H9 (cell line): ENCODE measurements at places on chromosomes 1 and 21.

DNA sequence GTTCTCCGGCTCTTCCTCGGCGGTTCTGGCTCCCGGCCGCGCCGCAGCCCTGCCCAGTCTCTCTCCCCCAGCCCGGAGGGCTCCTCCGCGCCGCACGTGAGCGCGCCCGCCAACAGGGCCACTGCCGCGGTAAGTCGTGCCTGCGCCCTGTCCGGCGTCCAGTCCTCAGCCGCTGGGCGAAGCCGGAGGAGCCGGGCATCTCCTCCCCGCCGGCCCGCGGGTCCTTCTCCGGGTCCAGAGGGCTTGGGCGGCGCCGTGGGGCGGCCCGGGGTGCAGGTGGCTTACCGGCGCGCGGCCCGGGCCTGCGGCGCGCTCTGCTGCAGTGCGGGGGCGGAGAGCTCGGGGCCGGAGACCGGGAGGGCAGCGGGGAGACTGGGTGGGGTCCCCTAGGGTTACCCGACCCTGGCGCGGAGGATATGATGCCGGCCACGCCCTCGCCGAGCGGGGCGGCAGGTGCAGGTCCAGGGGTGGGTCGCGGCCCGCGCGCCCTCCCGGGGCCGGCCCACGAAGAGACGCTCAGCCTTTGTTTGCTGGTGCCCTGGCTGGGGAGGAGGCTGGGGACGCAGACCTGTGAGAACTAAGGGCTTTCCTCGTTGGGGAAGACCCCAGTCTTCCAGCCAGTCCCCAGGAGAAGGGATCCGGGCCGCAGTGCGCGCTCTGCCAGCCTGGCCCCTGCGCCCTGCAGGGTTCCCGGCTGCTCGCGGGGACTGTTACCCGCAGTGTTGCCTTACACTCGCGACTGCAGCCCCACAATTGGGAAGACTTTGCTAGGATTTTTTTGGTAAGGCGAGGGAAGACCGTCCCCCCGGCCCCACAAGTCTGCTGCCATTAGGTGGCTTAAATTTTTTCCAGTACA is at the start of gene DOP1B:
DOP1B (plus strand) TSS at position 10 of the 856 bp plus-strand sequence. CDS start 7,910 bp downstream, outside the sequence.
- no peaks in the 10 kb centered on the region for H3K4me1 ChIP-seq
- peak within 1 kb of the TSS; percentile 71 for H3K4me3 ChIP-seq
- no peak for DNase-seq
- H3K36me3 ChIP-seq, result no peaks in the 10 kb centered on the region

DNA sequence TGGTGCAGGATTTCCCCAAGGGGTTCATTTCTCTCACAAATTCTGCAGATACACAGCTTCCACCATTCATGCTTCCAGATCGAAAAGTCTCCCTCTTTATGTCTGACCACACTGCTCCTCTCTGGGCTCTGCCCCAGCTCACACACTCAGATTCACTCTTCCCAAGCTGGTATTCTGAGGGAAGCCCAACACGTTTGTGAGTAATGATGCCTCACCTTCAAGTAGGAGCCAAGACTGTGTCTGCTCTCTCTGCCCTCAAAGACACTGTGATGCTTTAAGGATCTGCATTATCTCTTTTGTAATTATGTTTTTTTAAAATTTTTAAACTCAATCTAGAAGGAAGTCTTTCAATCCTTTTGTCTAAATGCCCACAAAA is 19.8 kb downstream of the PRAMEF11 start:
- H3K36me3 ChIP-seq, result peaks cover 35% of the 10 kb centered on the region
- no peaks in the 10 kb centered on the region for H3K4me1 ChIP-seq
- H3K27me3 ChIP-seq, result no peaks in the 10 kb centered on the region
- H3K4me3 ChIP-seq, result no peak overlapping the region

DNA sequence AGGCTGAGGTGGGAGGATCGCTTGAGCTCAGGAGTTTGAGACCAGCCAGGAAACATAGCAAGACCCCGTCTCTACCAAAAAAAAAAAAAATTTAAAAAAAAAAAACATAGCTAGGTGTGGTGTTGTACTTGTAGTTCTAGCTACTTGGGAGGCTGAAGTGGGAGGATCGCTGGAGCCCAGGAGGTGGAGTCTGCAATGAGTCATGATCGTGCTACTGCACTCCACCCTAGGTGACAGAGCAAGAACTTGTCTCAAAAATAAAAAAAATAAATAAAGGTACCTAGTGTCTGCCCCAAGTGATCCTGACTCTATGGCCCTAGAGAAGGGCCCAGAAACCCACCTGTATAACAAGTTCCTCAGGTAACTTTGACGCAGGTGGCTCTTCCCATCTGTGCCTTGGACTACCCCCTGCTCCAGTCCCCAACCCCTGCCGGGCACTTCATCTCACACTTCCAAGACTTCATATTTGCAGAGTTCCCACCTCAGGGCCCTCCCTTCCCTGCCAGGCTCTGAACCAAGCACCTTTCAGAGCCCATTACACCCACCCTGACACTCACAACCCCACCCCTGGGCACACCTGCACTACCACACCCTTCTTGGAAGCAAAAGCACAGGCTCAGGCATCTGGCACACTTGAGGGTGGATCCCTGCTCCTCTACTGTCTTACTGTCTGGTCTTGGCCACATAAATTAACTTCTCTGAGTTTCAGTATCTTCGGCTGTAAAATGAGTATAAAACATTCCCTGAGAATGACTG is 80.2 kb upstream of the KLHDC7A start:
- DNase-seq, result no peak
- no peaks in the 10 kb centered on the region for H3K27me3 ChIP-seq
- peaks cover 13% of the 10 kb centered on the region for H3K36me3 ChIP-seq
- H3K4me1 ChIP-seq, result peaks cover 9% of the 10 kb centered on the region; the same call in 1 of the 2 replicates

DNA sequence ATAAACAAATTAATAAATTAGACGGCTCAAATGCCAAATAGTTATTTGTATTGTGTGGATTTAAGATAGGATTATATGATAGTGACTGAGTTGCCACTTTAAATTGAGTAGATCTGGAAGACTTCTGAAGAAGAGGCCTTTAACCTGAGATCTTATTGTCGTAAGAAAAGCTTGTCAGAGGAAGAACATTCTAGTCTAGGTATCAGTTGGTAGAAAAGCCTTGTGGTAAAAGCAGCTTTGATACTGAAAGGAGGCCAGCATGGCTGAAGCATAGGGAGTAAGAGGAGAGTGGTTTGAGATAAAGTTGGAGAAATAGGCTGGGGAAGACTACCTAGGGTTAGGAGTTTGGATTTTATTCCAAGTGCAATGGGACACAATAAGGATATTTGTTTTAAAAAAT is 29.1 kb downstream of the SLC30A7 start:
- no peak for DNase-seq
- no peak overlapping the region for H3K27ac ChIP-seq
- H3K4me1 ChIP-seq, result no peaks in the 10 kb centered on the region
- no peaks in the 10 kb centered on the region for H3K27me3 ChIP-seq

- no peak for DNase-seq
- no peaks in the 10 kb centered on the region for H3K27me3 ChIP-seq
- H3K4me1 ChIP-seq, result no peaks in the 10 kb centered on the region
- no peaks in the 10 kb centered on the region for H3K36me3 ChIP-seq
Measured at GRCh38 chr1:51009381-51009780, 39.3 kb downstream of the CDKN2C start.
